ELR (cell line): ENCODE measurements at places on chromosomes 2 and 18.

- no peak for DNase-seq
Observed at GRCh38 chr18:45687621-45688020, 36.4 kb upstream of the SLC14A1 start.

- DNase-seq, result no peak
Observed at GRCh38 chr2:58740426-58740825, 499.3 kb upstream of the FANCL start.

DNA sequence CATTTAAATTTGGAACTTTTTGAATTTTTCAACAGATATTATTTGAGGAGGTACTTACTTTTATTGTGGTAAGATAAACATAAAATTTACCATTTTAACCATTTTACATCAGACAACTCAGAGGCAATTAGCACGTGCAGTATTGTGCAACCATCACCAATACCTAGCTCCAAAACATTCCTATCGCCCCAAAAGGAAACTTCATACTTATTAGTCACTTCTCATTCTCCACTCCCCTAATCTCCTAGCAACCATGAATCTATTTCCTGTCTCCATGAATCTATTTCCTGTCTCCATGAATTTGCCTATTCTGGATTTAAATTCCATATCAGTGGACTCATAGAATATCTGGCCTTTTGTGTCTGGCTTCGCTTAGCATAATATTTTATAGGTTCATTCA is 69.9 kb upstream of the FAM136A start:
- peak; percentile 92 for DNase-seq

DNA sequence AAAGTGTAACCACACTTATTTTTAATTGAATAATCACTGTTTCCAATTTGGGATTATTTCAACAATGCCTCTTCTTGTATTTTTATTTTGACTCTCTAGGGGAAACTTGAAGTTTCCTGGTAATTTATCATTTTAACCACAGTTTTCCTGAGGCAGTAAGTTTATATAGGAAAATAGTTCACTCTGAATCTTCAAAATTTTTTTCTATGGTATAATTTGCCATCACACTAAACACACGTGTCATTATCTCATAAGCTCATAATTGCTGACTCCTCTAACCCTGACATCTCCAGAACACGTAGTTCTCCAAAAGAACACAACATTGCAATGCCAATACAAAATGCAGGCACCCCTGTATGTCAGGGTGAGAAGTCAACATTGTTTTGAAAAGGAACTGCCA is 102.2 kb upstream of the FZD7 start:
- no peak for DNase-seq

DNA sequence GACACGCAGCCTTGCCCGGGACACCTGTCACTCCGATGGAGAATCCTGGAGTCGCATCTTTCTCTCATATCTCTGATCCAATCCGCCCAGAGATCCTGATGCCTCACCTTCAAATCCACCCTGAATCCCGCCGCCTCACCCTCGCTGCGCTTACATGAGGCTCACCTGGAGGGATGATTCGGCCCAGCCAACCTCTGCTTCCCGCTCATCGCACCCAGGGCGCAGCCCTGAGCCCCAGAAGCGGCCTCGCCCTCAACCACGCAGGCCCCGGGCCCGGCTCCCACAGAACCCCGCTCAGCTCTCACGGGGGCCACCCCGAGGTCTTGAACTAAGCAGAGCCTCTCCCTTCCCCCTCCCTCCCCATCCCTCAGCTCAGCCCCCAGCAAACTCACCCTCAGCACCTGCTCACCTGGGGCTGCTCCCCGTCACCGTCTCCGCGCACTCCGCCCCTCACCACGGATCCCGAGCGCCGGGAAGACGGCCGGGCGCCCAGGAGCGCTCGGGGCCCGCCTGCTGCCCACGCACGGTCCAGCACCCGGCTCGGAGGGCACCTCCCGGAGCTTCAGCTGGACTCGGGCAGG is 160.0 kb downstream of the NDUFA10 start:
- DNase-seq, result no peak

DNA sequence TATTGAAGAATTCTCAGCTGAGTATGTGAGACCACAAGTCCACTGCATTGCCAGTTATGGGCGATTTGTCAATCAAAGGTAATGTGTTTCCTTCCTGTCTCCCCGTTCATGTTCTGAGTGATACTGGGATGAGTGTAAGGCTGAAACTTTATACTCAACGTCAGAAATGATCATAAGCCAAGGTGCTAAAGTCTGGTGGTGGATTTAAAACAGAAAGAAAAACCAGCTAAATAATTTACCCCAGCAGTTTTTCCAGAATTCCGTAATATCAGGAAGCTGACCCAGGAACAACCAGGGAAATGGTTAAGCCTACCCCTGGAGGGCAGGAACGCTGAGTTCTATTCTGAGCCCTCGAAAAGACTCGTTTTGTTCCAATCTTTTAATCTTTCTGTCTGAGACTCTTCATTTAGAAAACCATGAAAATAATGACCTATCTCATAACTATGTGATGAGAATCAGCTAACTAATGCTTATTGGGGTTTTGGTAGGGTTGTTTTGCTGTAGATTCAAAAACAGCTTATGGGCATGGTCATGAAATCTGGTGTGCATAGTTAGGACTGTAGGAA is 149.6 kb downstream of the LAMA3 start:
- DNase-seq, result peak; percentile 87

- DNase-seq, result peak; percentile 66
Observed at GRCh38 chr2:139790807-139791752, 1010.9 kb upstream of the NXPH2 start.

DNA sequence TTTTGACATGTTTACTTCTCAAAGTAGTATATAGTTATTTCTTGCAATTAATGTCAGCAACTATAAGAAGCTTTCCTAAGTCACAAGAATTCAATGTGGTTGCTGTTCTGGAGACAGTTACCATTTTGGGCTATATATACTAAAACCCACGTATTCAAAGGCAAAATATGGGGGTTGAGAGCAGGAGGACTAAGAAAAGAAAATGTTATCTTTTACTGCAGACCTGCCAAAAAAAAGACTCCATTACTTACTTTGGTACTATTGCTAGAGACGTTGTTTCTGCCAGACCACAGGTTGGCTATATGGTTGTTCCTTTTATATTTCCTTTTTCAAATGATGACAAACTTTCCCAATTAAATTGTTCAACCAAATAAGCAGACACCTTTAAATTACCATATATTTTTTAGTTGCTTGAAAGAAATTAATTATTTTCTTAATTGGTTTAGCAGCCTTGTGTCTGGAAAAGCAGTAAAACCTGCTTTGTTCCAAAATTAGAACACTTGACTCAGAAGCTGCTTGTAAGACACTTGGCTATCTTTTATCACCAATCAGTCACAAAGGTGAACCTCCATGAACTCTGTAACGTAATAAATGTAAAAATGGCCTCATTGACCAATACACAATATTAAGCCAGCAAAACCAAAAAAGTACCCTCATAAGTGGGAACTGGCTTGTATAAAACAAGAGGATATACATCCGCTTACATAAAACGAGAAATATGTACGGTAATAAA is 8.2 kb upstream of the OSGEPL1 start:
- no peak for DNase-seq

GRCh38 chr2:239758279-239758877 is 266.8 kb downstream of the NDUFA10 start:
- DNase-seq, result peak; percentile 28

DNA sequence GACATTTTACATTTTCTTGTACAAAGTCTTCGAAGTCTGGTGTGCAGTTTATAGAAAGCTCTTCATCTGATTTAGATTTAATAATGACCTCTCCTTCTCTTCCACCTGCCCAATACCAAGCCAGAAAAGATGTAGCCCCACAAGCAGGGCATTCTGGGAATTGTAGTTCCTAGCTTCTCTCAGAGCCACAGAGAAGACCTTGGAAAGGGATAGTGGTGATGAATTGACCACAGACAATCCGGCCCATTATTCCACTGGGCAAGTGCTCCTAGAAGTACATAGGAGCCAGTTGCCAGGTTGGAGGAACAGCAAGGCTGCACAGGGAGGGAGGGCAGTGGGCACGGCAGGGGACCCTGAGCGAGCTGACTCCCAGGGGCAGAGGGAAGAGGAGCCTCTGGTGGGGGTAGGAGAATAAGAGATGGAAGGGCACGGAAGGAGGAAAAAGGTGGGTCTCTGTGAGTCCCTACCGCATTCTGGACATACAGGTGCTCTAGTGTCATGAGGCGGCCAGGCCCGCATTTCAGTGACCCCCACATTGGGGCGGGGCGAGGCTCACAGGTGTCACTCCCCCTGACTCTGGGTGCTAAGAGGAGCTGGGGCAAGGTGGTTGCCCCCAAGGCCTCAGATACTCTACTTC is 152.5 kb upstream of the HAAO start:
- DNase-seq, result peak; percentile 78
